ENCODE measurements at places on chromosomes 1 and 21. TPM values are rescaled to one million over a fixed set of nuclear protein-coding genes. Genes with fewer than 3 reads are reported as not detected.

ATXN7L2 gene
- polyA plus RNA-seq, result 38.9 TPM

OR6N1 gene
- polyA plus RNA-seq, result not detected

PEX10 gene
- polyA plus RNA-seq, result 18.0 TPM

KCNQ4 gene
- polyA plus RNA-seq, result 35.5 TPM

LORICRIN gene
- not detected for polyA plus RNA-seq

DNA sequence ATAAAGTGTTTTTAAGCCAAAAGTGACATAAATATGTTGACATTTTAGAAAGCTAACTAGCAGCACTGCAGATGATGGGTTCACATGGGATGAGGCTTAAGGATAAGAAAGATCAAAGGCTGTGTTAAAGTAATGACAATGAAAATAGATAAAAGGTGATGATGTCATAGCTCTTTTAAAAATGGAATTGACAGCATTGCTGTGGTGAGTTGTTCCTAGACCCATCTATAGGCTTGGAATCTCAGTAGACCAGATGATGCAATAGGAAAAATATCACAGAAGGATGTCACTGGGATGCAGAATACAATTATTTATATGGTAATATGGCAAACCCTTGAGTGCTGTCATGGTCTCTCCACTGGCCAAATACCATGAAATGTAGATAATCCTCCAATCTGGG is 286.0 kb downstream of the PLA2G4A start:
- no peak for DNase-seq

DNA sequence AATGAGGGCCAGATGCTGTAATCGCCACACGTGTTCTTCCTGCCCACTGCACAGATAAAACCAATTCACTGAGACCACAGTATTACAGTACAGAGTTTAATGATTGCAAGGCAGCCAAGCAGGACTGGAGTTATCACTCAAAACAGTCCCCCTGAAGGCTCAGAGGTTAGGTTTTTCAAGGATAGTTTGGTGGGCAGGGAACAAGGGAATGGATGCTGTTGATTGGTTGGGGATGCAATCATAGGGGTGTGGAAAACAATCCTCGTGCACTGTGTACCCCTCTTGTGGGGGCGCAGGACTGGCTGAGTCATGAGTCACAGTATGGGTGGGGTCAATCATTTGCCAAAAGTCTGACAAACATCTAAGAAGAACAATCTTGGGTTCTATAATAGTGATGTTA is 12.4 kb upstream of the USP1 start:
- no peak for DNase-seq

DNA sequence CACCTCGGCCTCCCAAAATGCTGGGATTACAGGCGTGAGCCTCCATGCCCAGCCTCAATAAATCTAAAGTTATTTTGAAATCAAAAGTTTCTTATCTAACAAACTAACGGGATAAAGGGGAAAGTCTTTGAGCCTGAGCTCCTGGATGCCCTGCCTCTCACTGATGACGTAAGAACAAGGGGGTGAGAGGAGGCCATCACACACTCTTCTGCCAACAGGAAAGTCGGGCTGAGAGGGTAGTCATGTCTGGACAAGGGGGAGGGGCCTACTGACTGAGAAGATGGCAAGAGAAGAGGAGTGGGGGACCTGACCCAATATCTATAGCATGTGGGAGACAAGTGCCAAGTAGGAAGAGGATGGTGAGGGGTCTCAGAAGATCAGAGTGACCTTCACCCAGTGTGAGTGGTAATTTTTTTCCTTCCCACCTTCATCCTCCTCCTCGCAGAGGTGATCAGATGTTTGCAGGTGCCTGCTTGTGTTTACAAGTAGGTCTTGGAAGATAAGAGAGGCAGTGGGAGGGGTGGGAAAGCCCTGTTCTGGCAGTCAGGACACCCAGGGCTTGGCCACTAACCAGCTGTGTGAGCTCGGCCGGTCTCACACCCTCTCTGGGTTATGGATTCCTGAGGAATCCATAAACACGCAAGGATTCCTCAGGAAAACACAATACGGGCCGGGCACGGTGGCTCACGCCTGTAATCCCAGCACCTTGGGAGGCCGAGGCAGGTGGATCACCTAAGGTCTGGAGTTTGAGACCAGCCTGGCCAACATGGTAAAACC is 9.6 kb downstream of the UQCRHL start:
- no peak for DNase-seq

DNA sequence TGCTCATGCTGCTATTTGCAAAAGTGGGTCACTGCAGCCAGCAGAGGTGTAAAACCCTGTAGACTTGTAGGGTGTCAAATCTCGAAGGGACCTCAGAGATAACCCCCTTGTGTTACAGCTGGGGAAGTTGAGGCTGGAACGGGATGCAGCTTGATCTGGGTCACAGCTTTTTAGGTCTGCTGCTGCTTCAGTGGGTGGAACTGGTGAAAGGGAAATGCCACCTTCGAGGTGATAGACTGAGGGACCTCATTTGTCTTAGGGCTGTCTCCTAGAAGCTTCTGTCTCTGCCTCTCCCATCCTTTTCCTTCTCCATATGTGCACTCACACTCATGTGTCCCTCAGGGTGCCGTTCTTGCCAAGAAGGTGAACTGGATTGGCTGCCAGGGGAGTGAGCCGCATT is 35.4 kb downstream of the QSOX1 start:
- DNase-seq, result no peak

GRCh38 chr1:55382806-55383305 is 167.7 kb upstream of the USP24 start:
- no peak for DNase-seq

DNA sequence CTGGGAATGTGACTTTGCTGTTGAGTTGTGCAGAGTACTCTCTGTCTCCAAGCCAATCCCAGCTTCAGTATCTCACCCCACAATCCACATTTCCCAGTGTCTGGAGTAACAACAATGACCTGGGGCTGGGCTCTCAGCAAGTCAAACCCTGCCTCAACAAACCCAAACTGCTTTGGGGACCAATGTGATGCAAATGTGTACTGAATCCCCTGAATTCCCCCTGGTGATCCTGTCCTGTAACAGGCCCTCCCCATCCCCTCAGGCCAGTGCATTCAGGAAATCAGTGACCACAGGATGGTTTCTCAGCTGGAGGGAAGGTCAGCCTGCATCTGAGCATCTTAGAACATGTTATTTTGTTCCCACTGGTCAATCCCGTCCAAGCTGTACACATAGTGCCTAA is 36.7 kb upstream of the HAO2 start:
- DNase-seq, result no peak

GRCh38 chr1:8116894-8117264 is 90.8 kb upstream of the ERRFI1 start:
- peak; percentile 63 for DNase-seq

DNA sequence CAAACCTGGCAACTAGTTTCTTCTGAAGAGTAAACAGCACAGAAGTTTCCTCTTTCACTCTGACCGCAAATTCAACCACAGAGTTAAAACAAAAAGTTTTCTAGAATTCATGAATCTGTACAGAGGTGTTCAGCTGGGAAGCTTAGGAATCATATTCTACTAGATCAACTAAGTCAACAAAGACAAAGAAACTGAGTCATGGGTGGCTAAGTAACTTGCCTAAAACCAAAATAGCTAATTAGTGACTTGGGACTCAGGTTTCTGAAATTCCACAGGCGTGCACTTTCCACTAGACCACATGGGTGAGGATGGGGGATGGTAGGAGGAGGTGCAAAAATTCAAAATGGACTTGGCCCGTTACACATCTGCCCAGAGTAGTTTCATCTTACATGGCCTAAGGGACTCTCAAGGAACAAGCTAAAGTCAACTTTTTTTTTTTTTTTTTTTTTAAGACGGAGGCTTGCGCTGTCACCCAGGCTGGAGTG is 25.8 kb downstream of the PTPN14 start:
- DNase-seq, result no peak

DNA sequence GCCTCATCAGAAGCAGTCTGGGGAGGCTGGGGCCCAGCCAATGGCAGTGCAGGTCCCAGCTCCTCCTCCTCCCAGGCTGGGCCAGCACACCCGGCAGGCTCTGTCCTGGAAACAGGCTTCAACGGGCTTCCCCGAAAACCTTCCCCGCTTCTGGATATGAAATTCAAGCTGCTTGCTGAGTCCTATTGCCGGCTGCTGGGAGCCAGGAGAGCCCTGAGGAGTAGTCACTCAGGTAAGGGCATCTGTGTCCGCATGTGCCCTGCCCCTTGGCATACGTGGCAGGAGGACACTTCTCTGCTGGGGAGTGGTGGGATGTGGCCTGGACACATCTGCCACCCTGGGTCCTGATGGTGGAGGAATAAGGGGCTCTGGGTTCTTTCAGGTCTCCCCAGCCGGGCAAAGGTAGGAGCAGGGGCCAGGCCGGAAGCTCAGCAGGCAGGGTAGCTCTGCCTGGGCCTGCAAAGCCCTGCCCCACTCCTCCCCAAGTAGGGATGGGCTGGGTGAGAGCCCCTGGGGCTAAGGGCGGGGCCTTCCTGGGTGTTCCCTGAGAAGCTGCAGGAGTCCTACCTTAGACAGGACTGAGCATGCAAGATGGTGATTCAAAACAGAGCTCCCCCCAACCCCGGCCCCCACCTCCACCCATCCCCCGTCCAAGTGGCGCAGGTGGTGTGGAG is at the start of gene GJB5:
GJB5 (plus strand) TSS at position 84 of the 674 bp plus-strand sequence. CDS start 2,284 bp downstream, outside the sequence.
- no peak for DNase-seq

GRCh38 chr1:225880222-225880588 is 2.0 kb downstream of the TMEM63A start:
- DNase-seq, result no peak

GRCh38 chr1:59243550-59243949 is 53.3 kb upstream of the FGGY start:
- DNase-seq, result no peak

DNA sequence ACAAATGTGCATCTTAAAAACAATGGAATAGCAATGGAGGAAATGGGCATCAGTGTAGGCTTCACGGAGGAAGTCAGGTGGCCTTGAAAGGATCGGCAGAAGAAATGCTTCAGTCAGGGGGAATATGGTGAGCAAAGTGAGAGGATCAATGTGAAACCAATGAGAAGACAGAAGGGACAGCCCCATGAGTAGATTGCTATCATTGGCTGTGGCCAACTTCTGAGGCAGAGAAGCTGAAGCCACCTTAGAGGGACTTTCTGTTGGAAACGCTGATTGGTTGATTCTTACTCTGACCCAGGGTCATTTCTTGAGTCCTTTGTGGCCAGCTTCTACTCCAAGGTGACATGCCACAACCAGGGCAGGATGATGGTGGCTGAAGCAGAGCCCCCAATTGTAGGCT is 130.7 kb upstream of the ZNF648 start:
- DNase-seq, result no peak

DNA sequence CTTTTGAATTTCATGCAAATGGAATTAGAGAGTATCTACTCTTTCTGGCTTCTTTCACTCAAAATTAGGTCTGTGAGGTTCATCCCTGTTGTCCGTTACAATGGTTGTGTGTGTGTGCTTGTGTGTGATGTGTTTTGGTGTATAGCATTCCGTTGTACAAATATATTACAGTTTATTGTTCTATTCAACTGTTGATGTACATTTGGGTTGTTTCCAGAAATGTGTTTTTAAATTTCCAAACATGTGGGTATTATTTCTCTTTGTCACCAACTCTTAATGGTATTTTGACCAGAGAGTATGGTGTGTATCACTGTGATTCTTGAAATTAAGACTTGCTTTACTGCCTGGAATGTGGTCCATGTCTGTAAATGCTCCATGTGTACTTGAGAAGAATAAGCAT is 16.8 kb upstream of the HCRTR1 start:
- no peak for DNase-seq

DNA sequence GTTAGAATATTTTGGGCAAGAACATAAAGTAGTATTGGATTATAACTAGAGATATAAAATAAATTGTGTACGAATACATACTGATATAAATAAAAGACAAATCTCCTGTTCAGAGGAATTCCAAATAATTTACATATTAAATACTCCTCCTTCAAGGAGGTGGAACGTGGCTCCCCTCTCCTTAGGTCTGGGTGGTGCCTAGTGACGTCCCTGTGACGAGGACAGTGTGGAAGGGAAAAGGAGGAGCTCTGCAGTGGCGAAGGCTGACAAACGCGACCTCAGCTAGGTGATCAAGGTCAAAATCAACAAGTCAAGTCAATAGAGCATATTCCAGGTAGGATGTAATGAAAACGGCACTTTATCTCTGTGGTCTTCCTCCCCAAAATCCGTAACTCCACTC is 310.0 kb downstream of the SMYD3 start:
- DNase-seq, result no peak

DNA sequence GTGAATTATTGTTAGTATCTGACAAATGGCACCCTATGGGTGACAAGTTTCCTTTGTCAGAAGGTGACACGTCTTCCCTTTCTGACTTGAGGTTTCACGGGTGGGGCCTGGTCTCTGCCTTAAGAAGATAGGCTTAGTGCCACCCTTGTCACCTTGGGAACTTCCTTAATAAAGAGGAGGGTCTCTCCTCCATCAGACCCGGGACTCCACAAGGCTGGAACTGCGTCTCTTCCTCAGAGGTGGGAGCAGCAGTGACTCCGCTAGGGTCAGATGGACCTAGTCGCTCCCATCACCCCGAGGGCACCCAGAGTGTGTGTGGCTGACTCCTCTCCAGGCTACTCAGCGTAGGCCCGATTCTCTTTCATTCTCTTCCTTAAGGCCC is 774 bp upstream of the WDTC1 start:
- no peak for DNase-seq

- DNase-seq, result no peak
These were observed 12.4 kb downstream of the RAB3B start for GRCh38 chr1:51978099-51978498.

DNA sequence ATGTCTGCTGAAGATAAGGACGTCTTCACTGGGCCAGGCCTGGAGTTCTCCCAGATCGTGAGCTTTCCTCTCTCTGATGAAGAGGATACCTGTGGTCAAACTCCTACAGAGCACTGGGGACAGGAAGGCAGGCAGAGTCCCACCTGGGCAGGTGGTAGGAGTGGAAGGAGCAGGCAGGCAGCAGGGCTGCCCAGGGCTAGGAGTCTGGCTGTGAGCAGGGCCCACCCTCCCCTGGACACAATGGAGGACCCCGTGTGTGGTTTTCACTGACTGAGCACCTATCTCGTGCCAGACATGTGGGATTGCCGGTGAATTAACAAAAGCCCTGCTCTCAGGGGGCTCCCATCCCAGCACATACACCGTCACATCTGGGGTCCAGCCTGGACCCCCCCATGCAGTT is 4.9 kb upstream of the SAMD11 start:
- DNase-seq, result no peak

DNA sequence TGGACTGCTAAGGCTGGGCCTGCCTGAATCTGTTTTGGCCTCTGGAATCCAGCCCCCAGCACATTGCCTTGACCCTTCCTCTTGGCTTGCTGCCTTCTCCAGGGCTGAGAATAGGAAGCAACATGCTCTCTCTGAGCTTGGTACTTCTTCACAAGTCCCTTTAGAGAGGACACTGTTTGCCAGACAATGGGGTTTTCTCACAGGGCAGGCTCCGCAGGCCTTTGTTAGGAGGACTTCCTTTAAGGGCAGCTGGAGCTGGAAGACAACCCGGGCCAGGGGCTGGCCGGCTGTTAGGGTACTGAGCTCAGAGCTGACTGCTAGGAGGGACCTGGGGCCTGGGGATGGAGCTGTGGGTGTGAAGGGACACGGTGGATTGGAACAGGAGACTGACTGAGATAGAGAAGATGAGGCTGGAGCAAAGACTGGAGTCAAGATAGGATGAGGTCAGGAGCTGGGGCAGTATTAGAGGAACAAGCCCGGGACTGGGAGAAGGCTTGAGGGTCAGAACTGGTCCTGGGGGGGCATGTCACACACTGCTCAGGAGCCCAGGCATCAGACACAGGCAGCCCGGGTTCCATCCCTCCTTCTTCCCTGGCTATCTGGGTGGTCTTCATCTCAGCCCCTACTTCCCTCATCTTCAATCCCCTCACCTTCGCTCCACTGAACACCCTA is 5.4 kb upstream of the ALPL start:
- DNase-seq, result no peak

Measured in forelimb muscle (tissue), 1 donor.